ENCODE measurements at places on chromosomes 7 and 10. TPM values are rescaled to one million over a fixed set of nuclear protein-coding genes. Genes with fewer than 3 reads are reported as not detected.

Gene TAC1
- total RNA-seq: not detected

Gene NUTM2E
- not detected for total RNA-seq

Gene DENND2A
- not detected for total RNA-seq

Gene CDHR3
- 0.71 TPM for total RNA-seq

Gene LRIT1
- total RNA-seq: not detected

Gene HOXA1
- total RNA-seq: 0.39 TPM

Gene SEMA3C
- not detected for total RNA-seq

Gene PILRA
- 7.0 TPM for total RNA-seq

Gene PTPN20
- 0.85 TPM for total RNA-seq

Gene BAMBI
- not detected for total RNA-seq

Gene NPTX2
- total RNA-seq: not detected

Gene SPDYE16
- 0.45 TPM for total RNA-seq

Gene TRIM50
- not detected for total RNA-seq

Gene EN2
- not detected for total RNA-seq

Gene DPP6
- not detected for total RNA-seq

Gene NPY
- total RNA-seq: not detected

Gene SPDYE9
- total RNA-seq: not detected

Gene DKK1
- not detected for total RNA-seq

Gene GHRHR
- not detected for total RNA-seq

Gene NUTM2D
- total RNA-seq: 0.37 TPM

Gene NUTM2A
- total RNA-seq: 0.34 TPM

Gene PLPP4
- total RNA-seq: not detected

Gene MYOF
- 50.2 TPM for total RNA-seq

Gene STRIP2
- 78.4 TPM for total RNA-seq

Gene COL28A1
- 0.13 TPM for total RNA-seq

Gene FMC1
- 3.0 TPM for total RNA-seq

Gene ZNF316
- total RNA-seq: 20.5 TPM

Gene ALDH18A1
- total RNA-seq: 98.5 TPM

Gene CPEB3
- total RNA-seq: 2.9 TPM

Gene CHST15
- 0.56 TPM for total RNA-seq

Gene CABCOCO1
- not detected for total RNA-seq

Gene HMX3
- 0.21 TPM for total RNA-seq

Gene GTF2IRD1
- total RNA-seq: 2.2 TPM

Gene GRID2IP
- total RNA-seq: 0.26 TPM

Gene MOGAT3
- total RNA-seq: not detected

Gene NUB1
- total RNA-seq: 70.3 TPM

Gene RPA3
- total RNA-seq: 102 TPM

Gene INSYN2A
- not detected for total RNA-seq

Gene OR6V1
- not detected for total RNA-seq

Gene CD36
- total RNA-seq: not detected

Gene CDK14
- 0.04 TPM for total RNA-seq

Gene CC2D2B
- 0.73 TPM for total RNA-seq

Gene GDF2
- not detected for total RNA-seq

Gene PTPN12
- total RNA-seq: 11.7 TPM

Gene POM121L12
- not detected for total RNA-seq

Gene TBC1D12
- 0.84 TPM for total RNA-seq

Gene CDH23
- 0.09 TPM for total RNA-seq

Data from activated T-helper 17 cell treated with anti-CD3 and anti-CD28 coated beads, Interleukin-2, amount 50 U/mL, for 72 hours (primary cell).